ENCODE measurements at places on chromosomes 5 and 9.

GRCh38 chr9:134321946-134322741, 4.1 kb upstream of the RXRA start:
- no peak for DNase-seq

DNA sequence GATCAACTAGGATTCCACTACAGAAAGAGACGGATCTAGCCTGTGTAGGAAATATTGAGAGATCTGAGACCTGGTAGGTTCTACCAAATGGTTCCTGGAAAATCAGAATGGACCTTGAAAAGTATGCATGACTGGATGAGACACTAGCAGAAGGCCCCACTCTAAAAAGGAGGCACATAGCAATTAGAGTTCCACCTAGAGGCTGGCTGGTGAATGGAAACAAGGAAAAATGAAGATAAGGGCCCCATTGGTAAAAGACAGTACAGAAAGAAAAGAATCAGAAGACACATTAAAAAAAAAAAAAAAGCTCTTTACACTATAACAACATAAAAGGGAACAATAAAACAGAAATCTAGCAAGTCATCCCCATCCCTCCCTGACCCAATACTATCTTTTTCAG, 518.5 kb downstream of the NR2F1-AS1 start:
- DNase-seq: no peak

DNA sequence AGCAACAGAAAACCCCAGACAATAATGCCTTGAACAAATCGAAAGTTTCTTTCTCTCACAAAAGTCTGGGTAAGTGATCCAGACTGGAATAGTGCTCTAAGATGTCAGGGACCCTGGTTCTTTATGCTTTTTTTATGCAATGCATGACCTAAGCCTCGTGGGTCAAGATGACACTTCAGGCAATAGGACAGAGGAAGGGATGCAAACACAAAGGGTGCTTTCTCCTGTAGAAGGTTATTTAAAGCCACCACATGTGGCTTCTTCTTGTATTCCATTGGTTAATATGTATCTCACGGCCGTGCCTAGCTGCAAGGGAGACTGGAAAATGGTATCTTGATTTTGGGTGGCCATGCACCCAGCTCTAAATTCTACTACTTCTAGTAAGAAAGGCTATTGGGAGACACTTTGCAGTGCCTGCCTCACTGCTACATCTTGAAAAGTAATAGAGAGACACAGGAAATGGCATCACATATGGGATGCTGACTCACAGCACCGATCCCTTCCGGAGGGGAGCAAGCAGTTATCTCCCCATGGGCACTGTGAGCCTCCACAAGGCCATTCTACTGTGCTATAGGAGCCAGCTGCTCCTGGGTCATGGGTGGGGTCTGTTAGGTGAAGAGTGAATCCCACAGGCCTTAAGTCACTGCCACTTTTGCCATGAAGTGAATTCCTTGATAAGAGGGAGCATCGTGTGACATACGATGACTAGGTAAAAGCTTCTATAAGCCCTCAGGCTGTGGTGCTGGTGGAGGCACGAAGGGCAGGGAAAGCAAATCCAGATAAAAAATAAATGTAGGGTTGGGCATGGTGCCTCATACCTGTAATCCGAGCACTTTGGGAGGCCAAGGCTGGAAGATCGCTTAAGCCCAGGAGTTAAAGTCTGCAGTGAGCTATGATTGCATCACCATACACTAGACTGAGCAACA, 32.5 kb upstream of the RAB14 start:
- DNase-seq: no peak

- DNase-seq: no peak
Measured at GRCh38 chr5:130164966-130165365, 260.7 kb downstream of the CHSY3 start.

DNA sequence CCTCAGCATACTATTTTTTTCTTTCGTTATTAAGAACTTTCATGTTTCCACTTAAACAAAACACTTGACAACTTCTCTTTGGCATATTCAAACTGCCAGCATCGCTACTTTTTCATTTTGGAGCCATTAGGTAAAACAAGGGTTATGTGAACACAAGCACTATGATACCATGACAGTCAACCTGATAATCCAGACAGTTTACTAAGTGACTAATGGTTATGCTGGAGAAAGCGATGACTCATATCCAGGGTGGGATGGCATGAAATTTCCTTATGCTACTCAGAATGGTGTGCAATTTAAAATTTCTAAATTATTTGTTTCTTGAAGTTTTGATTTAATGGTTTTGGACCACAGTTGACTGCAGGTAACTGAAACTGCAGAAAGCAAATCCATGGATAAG, 29.9 kb upstream of the PRSS3 start:
- DNase-seq: peak; percentile 60

DNA sequence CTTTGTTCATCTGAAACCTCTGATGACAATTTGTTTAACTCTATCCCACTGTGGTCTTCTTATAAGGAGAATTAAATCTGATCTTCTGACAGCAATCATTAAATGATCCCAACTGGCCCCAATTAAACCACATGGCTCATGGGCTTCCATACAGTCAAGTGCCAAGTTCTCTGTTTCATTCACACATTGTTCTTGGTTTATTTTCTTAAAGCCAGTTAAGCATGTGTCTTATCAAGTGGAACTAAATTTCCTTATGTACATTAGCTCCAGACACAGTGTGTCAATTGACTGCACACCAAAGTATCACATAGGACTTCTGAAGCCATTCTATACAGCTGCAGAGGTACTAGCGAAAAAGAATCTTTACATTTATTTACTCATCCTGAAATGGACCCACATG, 51.2 kb downstream of the MEF2C start:
- DNase-seq: no peak

- no peak for DNase-seq
Measured at GRCh38 chr5:79694652-79695051, 5.0 kb downstream of the CMYA5 start.

GRCh38 chr5:149383399-149383798, 4.3 kb upstream of the IL17B start:
- no peak for DNase-seq

DNA sequence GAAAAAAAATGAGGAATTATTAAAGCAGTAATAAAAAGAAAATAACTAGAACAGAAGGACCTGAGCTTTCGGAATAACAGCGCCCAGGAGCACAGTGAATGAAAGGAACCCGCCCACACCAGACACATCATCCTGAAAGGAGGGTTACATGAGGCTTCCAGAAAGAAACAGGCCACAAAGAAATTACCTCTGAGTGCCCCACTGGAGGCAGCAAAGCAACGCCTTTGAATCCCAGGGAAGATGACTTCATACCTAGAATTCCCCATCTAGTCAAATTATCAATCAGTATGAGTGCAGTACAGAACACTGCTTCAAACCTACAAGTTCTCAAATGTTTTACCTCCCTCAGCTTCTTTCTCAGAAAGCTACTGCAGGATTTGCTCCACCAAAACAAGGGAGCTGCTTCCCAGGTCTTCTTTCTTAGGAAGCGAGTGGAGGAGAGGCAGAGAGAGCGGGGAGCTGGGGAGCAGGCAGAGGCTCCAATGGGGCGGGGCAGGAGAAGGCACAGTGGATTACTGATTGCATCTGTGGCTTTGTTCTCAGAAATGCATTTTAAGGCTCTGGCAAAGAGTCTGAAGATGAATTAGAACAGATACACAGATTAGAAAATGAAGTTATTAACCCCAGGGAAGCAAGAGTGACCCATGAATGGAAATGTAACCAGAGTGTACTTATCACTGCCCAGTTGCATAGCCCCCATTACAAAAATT, 87.1 kb downstream of the SEMA4D start:
- no peak for DNase-seq

GRCh38 chr9:16191691-16192402, 639.0 kb downstream of the CCDC171 start:
- peak; percentile 85 for DNase-seq

GRCh38 chr5:177089127-177089526, 2.4 kb downstream of the FGFR4 start:
- no peak for DNase-seq

GRCh38 chr9:73011181-73011750, 58.4 kb upstream of the ALDH1A1 start:
- DNase-seq: no peak

DNA sequence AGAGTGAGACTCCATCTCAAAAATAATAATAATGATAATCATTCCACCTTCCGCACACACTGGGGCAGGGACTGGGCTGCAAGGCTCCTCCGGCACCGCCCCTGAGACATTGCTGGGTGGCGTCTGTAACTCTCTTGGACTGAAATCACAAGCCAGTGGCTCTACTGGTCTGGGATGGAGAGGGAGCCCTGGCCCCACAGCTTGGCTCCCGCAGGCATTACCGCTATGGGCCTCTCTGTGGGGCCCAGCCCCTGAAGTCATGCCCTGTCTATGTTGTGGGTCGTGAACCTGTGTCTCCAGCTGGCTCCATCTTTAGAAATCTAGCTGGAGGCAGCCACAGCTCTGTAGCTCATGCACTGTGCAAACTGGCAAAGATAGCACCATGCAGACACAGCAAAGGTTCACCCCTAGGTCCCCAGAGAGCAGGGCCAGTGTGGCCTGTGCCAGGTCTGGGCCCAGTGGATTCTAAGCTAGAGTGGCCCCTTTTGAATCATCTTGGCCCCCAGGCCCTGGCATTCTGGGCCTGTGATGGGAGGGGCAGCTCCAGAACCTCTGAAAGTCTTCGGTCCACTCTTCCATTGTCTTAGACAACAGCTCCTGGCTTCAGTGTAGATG, 36.1 kb upstream of the COL5A1 start:
- peak; percentile 1 for DNase-seq

- DNase-seq: peak; percentile 27
Measured at GRCh38 chr5:88924330-88924657, 41.3 kb upstream of the MEF2C start.

DNA sequence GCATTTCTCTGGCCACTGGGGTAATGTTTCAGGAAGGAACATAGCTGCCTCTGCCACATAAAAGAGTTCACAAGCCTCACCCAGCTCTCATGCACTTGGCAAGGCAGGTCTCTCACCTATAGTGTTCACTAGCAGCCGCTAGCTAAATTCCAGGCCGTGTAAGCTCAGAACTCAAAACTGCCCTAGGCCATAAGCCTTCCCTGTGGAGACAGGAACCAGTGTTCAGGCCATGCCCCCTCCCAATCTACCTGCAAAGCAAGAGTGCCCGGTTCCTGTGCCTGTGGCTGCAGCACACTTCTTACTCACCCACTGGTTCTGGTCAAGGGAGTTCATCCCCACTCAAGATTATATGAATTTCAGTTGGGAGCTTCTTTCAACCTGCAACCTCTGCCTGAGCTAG, 60.7 kb upstream of the ZNF169 start:
- DNase-seq: no peak

- no peak for DNase-seq
Measured at GRCh38 chr5:77181596-77182304, 28.7 kb upstream of the PDE8B start.

- peak; percentile 59 for DNase-seq
Measured at GRCh38 chr9:100098046-100098886, 534 bp downstream of the ERP44 start.

DNA sequence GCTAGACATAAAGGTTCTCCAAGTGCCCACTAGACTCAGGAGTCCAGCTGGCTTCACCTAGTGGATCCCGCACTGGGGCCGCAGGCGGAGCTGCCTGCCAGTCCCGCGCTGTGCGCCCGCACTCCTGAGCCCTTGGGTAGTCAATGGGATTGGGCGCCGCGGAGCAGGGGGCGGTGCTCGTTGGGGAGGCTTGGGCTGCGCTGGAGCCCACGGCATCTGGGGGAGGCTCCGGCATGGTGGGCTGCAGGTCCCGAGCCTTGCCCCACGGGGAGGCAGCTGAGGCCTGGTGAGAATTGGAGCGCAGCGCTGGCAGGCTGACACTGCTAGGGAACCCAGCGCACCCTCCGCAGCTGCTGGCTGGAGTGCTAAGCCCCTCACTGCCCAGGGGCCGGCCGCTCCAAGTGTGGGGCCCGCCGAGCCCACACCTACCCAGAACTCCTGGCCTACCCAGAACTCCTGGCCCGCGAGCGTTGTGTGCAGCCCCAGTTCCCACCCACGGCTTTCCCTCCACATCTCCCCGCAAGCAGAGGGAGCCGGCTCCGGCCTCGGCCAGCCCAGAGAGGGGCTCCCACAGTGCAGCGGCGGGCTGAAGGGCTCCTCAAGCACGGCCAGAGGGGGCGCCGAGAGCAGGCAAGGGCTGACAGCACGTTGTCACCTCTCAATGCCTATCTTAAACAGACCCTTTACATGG, 260.7 kb upstream of the DMRT1 start:
- DNase-seq: no peak

DNA sequence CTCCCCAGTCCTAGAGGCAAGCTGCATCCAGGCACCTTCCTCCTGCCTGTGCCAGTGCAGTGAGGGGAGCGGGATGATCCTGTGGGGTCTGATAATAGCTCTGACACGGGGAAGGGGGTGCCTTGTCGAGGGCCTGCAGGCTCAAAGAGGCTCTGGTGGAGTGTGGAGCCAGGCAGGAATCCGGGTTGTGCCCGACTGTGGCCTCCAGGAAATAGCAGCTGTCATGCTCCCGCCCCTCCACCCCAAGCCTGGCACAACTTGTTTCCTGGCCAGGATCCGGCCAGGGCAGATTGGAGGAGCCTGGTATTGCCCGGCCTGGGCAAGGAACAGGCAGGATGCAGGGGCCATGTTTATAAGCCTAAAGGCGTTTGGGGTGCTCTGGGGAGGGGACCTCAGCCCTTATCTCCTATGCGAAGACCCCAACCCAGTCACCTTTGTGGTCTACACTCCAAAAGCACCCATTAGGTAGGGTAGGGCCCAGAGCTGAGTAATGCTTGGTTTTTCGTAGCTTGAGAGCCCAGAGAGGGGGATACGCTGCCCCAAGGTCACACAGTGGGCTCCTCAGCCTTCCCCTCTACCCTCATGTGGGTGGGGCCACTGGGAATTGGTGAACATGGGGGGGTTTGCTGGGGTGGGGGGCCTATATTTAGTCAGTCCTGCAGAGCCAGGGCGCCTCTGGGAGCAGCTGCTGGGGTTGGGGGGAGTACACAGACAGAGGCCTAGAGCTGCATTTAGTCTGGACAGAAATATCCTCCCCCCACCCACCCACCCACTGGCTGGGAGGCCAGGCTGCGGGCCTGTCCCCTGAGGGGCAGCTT, 12.2 kb downstream of the CXXC5 start:
- peak; percentile 81 for DNase-seq

GRCh38 chr9:134149380-134149779, 13.5 kb downstream of the WDR5 start:
- DNase-seq: no peak

DNA sequence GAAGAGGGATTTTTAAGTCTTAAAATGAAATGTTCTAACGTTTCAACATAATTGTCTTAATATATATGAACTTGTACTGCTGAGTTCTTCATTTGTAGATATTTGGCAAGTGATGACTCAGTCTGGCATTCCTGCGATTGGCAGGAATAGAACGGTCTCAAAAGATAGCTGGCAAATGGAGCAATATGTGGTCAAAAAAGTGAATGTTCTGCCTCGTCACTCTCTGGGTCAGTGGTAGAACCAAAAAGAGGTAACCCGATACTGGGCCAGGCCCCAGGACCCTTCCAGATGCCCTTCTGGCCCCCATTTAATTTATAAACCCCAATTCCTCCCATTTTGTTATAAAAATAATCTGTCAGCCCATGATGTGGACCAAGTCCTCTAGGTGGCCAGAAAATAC, 39.2 kb downstream of the ZNF366 start:
- DNase-seq: peak; percentile 15
